ENCODE measurements at places on chromosomes 4 and X.

- DNase-seq, result no peak
These were observed 31.6 kb upstream of the CLNK start for GRCh38 chr4:10716163-10716562.

DNA sequence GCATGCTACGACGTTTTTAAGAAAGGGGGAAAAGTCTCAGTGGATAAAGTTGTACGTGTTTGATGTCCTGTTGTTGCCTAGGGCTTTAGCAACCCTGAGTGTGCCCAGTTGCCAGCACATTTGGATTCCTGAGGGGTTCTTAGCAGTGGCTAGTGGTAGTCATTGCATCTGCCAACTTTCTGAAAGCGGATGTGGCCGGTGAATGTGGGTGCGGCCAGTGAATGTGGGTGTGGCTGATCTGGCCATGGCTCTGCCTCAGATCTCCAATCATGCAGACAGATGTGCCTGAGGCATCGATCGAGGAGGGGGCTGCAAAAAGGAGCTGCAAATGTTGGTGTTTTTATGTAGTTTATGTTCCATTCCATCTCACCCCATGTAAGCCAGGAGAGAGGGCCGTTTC, 41.5 kb upstream of the FAT1 start:
- DNase-seq, result no peak

DNA sequence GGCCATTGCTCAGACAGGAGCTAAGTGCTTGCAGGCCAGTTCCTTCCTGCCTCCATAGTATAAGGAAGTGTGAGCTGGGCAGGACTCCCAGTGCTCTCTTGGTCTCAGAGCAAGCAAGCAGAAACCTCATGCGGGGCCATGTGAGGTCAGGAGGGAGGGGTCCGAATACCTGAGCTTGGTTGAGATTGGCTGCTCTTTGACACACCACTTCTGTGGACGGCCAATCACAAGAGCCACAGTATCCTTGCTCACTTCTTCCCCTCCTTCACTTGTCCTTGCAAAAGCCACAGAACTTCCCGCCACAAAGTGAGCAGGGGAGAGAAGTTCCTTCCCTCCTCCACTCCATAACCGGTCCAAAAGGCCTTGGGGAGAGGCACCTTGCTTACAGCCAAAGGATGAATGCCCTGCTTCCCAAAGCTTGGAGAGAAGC, 56.7 kb downstream of the PRPS1 start:
- DNase-seq, result no peak

DNA sequence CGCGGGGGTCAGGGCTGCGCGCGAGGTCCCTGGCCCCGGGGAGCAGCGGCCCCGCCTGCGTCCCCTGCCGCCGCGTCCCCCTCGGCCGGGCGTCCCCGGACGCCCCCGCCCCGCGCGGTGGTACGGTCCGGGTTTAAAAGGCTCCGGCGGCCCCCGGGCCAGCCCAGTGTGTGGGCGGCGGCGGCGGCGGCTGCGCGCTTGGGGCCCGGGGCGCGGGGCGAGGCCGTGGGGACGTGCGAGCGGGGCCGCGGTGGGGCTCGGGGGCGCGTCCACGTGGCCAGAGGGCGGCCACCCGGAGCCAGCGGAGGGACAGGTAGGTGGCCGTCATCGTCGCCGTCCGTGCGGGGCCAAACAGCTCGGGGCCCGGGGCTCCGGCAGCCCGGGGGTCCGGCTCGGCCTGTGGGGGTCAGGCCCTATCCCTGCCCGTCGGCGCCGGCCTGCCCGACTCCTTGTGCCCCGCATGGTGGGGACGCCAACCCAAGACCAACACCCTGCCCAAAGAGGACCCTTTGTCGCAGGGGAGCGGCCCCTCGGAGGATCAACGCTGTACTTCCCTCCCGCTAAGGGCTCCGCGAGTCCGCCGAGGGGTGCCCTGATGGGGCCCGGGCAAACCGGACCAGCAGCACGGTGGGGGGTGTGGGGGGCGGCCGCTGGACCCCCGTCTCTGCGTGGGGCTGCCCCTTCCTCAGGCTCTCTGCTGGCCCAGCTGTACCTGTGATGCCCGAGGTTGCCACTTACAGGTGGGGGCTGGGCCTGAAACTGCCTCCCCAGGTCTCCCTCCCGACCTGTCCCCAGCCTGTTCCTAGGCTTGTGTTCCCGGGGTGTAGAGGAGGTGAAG, at the start of gene PLXNA3:
Gene PLXNA3, plus strand, starts transcription at position 166 of the 838 bp plus-strand sequence. CDS start 1,903 bp downstream, outside the sequence.
- DNase-seq, result no peak

GRCh38 chr4:54542540-54543041, 115.2 kb upstream of the KIT start:
- no peak for DNase-seq

GRCh38 chr4:136796953-136797352, 735.3 kb downstream of the PCDH18 start:
- no peak for DNase-seq

GRCh38 chr4:27251771-27252170, 391.1 kb downstream of the STIM2 start:
- no peak for DNase-seq

DNA sequence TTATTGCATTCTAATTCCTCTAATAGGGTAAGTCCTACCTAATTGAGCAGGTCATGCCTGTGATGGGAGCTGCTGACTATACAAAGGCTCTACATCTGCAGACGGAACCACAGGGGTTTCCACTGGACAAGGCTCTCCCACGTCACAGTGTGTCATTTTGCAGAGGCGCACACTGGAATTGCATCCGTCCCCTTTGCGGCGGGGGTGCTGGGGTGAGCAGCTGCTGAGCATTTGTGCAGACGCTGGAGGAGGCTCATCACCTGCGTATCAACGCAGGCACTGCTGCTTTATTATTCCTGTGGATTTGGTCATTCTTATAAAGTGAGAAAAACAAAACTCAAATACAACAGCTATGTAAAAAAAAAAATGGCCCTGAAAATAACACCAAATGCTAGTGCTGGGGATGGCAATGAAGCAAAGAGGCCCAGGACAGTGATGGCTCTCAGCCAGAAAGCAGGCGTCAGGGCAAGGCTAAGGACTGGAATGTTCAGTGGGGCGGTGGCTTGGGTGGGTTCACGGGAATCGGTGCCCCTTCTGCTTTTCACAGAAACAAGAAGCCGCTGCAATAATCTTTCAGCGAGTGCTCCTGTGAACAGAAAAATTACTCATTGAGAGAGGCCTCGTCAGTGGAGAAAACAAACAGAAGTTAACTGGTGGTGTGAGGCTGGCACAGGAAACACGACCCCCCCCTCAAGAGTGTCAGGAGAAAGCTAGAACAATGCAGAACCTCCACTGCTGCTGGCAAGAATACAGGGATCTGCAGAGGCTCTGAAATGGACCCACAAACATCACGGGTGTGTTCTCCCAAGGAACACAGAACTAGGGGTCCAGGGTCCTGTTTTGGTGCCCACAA, 67.8 kb downstream of the GATB start:
- no peak for DNase-seq

GRCh38 chrX:47047989-47048388, 30.3 kb upstream of the RGN start:
- no peak for DNase-seq

DNA sequence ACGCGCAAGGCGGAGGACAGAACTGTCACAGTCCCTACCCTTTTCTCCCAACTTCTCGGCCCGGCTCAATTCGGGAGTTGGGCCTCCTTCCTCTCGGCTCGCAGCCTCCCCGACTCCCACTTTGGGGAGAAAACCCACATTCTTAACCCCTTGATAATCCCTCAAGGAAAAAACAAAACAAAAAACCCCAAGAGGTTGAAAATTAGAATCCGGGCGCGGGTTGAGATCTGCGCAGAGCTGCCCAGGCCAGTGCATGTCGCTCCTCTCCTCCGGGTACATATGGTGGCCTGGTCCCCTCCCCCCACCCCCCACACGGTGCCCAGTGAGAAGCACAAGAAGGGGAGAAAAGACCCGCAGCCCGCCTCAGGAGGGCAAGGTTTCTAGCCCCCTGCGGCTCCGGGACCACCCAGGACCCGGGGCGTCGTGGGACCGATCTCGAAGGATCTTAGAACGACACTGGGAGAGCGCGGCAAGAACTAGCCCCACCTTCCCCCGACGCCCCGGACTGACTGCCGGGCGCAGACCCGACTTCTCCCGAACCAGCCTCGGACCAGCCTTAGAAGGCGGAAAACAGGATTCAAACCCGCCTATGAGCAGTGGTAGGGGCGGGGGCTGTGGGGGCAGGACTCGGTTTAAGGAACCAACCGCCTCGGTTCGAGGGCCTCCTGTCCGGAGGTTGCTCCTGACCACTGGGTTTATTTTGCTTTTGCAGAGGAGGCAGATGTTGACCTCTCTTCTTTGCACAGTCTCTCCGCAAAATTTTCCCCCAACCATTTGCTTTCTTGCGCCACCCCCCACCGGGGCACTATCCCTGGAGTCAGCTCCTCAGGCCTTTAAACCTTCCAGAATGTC, 2.5 kb upstream of the PDGFRA start:
- no peak for DNase-seq

DNA sequence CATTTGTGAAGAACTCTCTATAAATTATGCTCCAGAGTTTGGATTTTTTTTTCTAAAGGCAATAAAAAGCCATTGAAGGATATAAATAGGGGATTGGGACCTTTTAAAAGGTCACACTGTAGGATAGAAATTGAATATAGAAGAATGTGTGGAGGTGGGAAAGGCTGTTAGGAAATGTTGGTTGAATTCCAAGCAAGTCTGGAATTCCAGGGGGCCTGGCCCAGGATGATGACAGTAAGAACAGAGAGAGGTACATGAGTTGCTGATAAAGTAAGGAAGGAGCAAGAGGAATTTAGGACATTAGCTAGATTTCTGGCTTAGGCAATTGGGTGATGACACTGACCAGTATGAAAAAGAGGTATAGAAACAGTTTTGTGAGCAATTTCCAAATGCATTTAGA, 95.4 kb upstream of the USP38 start:
- no peak for DNase-seq

DNA sequence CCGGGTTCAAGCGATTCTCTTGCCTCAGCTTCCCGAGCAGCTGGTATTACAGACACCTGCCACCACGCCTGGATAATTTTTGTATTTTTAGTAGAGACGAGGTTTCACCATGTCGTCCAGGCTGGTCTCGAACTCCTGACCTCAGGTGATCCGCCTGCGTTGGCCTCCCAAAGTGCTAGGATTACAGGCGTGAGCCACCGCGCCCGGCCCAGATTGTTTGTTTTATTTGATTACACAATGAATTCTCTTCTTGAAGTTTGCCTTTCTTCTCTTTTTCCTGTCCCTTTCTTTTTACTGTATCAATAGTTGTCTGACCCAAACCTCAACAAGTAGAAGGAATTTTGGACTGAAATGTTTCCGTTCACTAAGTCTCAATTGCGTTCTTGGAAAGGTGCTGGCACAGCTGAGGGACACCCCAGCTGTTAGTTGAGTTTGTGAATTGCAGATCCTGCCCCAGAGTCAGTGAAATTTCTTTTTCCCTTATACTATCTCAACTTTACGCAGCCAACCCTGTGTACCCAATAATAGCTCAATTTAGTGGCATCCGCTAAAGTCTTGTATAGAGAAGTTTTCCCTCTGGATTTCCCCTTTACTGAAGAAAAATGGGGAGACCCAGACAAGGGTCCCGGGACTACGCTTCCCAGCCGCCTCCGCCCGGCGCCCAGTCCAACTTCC, 639 bp upstream of the MTM1 start:
- DNase-seq, result no peak

- DNase-seq, result no peak
These were observed 5.1 kb downstream of the CD40LG start for GRCh38 chrX:136652822-136653723.

DNA sequence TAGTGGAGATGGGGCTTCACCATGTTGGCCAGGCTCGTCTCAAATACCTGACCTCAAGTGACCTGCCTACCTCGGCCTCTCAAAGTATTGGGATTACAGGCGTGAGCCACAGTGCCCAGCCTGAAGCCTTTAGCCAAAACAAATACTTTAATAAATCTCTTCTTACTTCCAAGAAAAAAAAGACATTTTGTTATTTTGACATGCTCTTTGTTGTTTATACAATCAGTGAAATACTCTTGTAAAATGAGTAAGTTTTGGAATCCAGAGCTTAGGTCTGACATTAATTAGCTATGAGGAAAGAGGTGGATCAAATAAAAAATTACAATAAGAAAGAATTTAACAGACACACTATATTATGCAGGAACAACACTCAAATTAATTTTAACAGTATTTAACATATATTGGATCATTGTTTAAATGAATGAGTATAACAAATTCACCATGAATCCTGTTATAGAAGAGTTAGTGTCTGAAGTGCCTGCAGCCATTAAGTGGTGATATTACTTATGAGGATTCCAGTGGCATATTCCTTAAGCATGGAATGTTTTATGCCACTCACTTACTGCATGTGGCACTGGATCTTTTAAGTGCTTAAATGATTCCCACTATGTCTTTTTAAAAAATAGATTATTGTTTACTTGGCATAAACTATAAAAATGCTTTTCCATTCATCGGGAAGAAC, 260.1 kb upstream of the GIMD1 start:
- DNase-seq, result no peak

DNA sequence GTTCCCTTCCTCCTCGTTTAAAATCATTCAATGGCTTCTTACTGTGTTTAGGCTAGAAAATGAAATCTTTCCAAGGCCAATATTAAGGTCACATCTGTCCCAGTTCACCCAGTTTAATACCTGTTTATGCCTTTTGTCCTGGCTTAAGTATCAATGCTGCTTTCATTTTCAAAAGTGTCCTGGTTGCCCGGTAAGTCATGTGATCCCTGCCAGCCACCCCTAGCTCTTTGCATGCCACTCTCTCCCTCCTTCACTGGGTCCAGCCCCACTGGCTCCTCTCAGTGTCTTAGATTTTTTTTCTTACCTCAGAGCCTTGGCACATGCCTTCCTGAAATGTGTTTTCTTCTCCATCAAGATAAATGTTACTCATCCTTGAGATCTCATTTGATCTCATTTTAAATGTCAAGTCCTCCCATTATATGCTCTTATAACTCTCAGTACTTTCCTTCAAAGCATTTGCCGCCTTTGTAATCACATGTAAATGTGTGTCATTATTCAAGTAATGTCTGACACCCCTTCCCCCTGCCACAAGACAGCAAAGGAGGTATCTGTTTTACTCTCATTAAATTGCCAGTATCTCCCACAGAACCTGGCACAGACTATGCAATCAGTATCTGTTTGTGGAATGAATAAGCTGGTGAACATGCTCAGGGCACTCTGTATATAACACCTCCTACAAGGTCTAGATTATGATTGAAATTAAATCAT, 472.5 kb upstream of the RPS6KA3 start:
- no peak for DNase-seq

DNA sequence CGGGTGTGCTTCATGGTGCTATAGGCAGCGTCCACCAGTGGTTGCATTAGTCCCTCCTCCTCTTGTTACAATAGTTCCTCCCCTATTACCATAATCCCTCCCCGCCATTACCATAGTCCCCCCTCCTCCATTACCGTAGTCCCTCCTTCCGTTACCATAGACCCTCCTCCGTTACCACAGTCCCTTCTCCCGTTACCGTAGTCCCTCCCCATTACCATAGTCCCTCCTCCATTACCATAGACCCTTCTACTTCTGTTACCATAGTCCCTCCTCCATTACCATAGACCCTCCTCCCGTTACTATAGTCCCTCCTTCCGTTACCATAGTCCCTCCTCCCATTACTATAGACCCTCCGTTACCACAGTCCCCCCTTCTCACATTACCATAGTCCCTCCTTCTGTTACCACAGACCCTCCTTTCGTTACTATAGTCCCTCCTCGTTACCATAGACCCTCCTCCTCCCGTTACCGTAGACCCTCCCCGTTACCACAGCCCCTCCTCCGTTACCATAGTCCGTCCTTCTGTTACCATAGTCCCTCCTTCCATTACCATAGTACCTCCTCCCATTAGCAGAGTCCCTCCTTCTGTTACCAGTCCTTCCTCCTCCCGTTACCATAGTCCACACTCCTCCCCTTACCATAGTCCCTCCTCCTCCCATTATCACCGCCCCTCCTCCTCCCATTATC, 129.6 kb downstream of the DHRSX start:
- no peak for DNase-seq
